BJ (cell line): ENCODE measurements at places on chromosomes 5 and 9.

- no peak for DNase-seq
These were observed 536.5 kb upstream of the CDH10 start for GRCh38 chr5:25181249-25181648.

GRCh38 chr9:5988265-5988664 is 27.2 kb downstream of the RANBP6 start:
- no peak for DNase-seq

DNA sequence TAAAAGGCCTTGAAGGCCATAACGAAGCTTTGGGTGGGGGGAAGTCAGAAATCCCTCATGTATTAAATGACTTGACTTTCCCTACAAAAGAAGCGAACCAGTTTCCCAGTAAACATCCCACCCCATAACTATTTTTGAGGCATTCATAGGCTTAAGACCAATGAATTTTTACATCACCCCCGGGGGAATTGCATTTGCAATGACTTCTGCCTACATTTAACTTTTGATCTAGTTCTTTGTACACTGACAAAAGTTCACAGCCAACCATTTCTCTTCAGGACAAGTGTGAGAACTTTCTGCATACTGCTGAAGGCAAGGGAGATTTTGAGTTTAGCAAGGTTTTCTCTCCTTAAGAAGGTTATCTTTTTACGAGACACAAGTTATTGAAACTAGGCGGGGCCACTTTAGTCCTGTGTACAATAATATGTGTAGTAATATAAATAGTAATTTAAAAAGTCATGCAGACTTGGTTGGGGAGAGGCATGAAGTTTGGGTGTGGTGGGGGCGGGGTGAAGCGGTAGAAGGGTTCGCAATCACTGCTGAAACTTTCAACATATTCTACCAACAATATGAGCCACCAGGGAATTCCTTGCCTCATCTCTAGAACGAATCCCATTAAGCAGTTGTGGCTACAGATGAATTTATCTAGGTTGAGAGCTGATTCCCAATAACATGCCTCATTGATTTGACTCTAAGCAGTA is 2.5 kb downstream of the TJP2 start:
- no peak for DNase-seq

- DNase-seq = no peak
These were observed 551.8 kb upstream of the ZNF608 start for GRCh38 chr5:125298258-125298657.

DNA sequence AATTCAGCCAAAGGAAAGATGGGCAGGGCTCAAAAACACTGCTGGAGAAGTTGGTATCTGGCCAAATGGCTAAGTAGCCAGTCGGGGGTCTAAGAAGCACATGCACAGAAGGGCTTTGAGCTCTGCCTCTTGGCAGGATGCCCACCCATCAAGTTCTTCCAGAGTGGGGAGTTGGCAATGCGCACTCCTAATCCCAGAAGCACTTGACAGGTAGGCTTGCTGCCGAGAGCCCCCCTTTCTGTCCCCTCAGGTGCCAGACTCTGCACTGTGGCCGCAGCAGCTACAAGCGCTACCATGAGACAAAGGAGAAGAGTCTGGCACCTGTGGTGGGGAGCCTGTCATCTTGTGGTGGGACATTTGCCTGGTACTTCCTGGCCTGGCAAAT is 252.9 kb upstream of the SLC24A2 start:
- DNase-seq = no peak
